Osteoblast (primary cell): ENCODE measurements at places on chromosomes 5 and 9. TPM values are rescaled to one million over a fixed set of nuclear protein-coding genes. Genes with fewer than 3 reads are reported as not detected.

DNA sequence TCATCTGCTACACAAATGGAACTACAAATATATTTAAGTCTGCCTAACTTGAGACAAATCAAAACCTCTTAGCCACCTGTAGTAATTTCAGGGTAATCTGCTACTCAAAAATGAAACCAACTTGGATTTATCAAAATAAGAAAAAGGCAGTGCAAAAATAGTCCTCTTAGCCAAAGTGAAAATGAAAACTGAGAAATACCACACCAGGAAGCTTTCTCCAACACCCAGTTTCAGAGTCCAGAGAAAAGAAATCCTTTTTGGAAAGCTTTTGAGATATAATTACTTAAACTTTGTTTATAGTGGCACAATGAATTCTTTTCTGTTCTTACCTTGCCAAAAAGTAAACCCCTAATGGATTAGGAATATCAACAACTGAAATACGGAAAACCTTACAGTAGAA is 990.4 kb downstream of the EFNA5 start:
- H3K27ac ChIP-seq = no peak overlapping the region
- no peak for DNase-seq
- H3K27me3 ChIP-seq = no peaks in the 10 kb centered on the region
- no peaks in the 10 kb centered on the region for H3K4me1 ChIP-seq
- H3K36me3 ChIP-seq = no peaks in the 10 kb centered on the region

PSD2 gene
- 0.29 and 0.36 TPM in 2 replicates for total RNA-seq

- H3K27ac ChIP-seq = no peak overlapping the region
- H3K4me3 ChIP-seq = no peak overlapping the region
- H3K27me3 ChIP-seq = no peaks in the 10 kb centered on the region
- H3K4me1 ChIP-seq = no peaks in the 10 kb centered on the region
- H3K36me3 ChIP-seq = no peaks in the 10 kb centered on the region
- no peak for DNase-seq
These were observed 56.7 kb upstream of the GCNT4 start for GRCh38 chr5:75108931-75109596.

DNA sequence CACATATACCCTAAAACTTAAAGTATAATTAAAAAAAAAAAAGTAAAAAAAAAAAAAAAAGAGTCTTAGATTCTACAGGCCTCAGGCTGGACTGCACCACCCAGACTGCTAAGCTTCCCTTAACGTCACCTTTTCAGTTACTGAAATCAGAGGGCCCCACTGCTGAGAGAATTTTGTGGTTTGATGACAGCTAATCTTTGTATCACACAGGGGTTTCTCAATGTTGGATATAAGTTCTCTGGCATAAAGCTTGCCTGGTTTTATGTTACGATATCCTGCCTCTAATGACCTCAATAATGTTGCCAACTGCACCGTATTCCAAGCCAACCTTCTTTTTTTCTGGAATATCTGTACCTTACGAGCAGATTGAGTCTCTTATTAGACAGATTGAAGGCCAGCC is 43.1 kb upstream of the C6 start:
- H3K4me1 ChIP-seq = no peaks in the 10 kb centered on the region
- no peak overlapping the region for H3K27ac ChIP-seq
- no peak for DNase-seq
- no peaks in the 10 kb centered on the region for H3K27me3 ChIP-seq
- H3K36me3 ChIP-seq = no peaks in the 10 kb centered on the region

DNA sequence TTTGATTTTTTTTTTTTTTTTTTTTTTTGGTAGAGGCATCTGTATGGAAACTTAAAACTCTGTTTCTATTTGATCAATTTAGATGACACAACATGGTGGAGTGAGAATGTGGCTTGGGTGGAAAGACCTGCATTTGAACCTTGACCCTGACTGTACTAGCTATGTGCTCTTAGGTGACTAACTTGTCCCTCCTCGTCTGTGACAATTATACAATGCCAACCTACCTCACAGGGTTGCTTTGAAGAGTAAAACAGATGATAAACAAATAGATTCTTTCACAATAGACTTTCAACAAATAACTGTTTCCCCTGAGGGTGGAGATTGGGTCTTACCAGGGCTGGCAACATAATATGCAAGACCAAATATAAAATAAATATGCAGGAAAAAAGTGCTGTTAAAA is 109.3 kb downstream of the CRB2 start:
- H3K27ac ChIP-seq = no peak overlapping the region
- H3K4me3 ChIP-seq = no peak overlapping the region
- H3K36me3 ChIP-seq = no peaks in the 10 kb centered on the region
- H3K27me3 ChIP-seq = no peaks in the 10 kb centered on the region
- DNase-seq = no peak

DNA sequence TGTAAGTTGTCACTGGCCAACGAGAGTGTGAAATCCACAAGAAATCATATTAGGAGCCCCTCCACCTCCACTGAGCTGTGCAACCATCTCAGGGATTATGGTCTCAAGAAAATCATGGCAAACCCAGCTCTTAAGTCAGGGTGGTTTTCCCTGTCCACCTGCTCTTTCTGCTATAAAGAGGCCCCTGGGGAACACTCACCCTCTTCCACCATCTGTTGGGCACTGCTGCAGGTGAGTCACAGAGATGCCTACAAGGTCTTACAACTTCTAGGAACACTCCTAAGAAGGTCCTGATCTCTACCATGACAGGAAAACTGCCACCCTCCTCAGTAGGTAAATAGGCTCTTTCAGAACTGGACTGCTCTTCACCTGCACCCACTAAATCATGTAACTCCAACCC is 61.8 kb downstream of the DRD1 start:
- no peaks in the 10 kb centered on the region for H3K27me3 ChIP-seq
- no peaks in the 10 kb centered on the region for H3K4me1 ChIP-seq
- no peaks in the 10 kb centered on the region for H3K36me3 ChIP-seq
- H3K4me3 ChIP-seq = no peak overlapping the region

TERT gene
- not detected in 2 replicates for total RNA-seq

- peaks cover 86% of the 10 kb centered on the region for H3K36me3 ChIP-seq
- no peak overlapping the region for H3K4me3 ChIP-seq
- no peaks in the 10 kb centered on the region for H3K27me3 ChIP-seq
- peaks cover 7% of the 10 kb centered on the region for H3K4me1 ChIP-seq
- no peak for DNase-seq
These were observed 6.0 kb downstream of the PMPCA start for GRCh38 chr9:136416427-136416826.

- H3K36me3 ChIP-seq = no peaks in the 10 kb centered on the region
- DNase-seq = no peak
- H3K4me1 ChIP-seq = no peaks in the 10 kb centered on the region
- H3K27ac ChIP-seq = no peak overlapping the region
- H3K4me3 ChIP-seq = no peak overlapping the region
These were observed 49.0 kb upstream of the FOXE1 start for GRCh38 chr9:97804059-97804365.

PAM gene
- total RNA-seq = 248 and 254 TPM in 2 replicates

DNA sequence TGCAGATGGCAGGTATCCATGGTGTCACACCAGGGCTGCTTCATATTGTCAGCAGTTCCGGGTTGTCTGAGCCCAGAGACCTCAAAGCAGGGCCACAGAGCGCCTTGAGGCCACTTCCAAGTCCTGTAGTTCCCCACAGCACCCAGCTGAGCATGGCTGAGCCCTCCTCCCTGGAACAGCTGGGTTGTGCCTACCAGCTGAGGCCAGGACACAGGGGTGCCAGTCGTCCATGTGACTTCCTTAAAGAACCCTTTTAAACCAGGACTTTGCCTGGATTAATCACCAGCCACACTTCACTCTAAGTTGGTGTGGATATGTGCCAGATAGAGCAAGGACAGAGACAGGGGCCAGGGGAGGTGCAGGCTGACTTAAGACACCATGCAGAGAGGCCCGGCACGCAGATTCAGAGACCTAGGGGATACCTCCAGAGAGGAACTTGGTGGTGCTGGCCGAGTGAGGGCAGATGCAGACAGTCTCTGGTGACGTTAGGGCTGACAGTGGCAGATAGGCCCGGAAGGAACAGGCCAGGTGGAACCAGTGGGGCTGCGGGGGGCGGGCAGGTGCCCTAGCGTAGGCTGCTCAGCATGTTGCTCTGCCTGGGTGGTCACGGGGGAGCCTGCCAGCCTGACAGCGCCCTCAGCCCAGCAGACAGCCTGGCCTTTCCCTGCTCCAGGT is 142.7 kb downstream of the CACNA1B start:
- peaks cover 21% of the 10 kb centered on the region for H3K27me3 ChIP-seq
- no peak overlapping the region for H3K4me3 ChIP-seq
- H3K4me1 ChIP-seq = no peaks in the 10 kb centered on the region
- no peak for DNase-seq
- H3K27ac ChIP-seq = no peak overlapping the region

- no peaks in the 10 kb centered on the region for H3K4me1 ChIP-seq
- no peak overlapping the region for H3K4me3 ChIP-seq
- H3K36me3 ChIP-seq = peaks cover 36% of the 10 kb centered on the region
- no peaks in the 10 kb centered on the region for H3K27me3 ChIP-seq
- DNase-seq = peak; percentile 68
These were observed 62.1 kb downstream of the KLF9 start for GRCh38 chr9:70352356-70352755.

DNA sequence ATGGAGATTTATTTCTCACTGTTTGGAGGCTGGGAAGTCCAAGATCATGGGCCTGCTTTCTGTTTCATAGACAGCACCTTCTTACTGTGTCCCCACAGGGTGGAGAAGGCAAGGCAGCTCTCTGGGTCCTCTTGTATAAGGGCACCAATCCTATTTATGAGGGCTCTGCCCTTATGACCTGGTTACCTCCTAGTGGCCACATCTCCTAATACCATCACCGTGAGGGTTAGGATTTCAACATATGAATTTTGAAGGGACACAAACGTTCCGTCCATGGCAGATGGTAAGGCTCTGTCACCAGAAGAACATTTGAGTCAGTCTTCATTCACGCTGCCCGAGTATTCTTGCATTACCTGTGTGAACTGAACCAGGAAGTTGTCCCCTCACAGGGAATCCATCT is 48.4 kb downstream of the ANKRD33B start:
- H3K4me3 ChIP-seq = no peak overlapping the region
- no peaks in the 10 kb centered on the region for H3K27me3 ChIP-seq
- H3K4me1 ChIP-seq = peaks cover 13% of the 10 kb centered on the region
- no peaks in the 10 kb centered on the region for H3K36me3 ChIP-seq
- no peak for DNase-seq

DNA sequence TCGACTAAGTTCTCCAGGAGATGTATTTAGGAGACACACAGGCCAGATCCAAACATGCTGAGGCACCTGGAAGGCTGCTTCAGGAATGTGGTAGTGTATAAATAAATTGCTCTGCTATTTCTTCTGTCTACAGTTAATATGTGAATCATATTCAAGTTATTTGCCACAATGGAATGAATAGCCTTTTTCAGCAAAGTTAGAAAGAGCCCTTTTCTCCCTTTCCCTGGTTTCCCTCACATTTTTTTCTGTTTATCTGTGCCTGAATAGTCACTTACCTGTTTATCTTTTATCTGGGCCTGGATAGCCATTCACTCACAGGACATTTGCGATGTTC is 44.1 kb upstream of the CLINT1 start:
- H3K36me3 ChIP-seq = no peaks in the 10 kb centered on the region
- H3K4me1 ChIP-seq = no peaks in the 10 kb centered on the region
- no peak overlapping the region for H3K27ac ChIP-seq
- DNase-seq = peak; percentile 49
- no peaks in the 10 kb centered on the region for H3K27me3 ChIP-seq

DNA sequence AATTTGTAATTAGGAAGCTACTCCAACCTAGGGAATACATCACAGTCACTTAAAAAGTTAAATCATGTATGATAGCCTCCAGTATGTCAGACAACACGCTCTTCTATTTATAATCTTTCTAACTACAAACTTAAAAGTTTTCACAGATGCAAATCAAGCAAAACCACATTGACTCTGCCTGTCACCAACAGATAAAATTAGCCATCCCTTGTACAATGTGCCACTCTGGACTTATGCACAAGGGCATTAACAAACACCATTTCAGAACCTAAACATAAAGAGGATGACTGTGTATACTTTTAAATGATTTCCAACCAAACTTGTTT is 14.7 kb downstream of the ERP44 start:
- no peak overlapping the region for H3K27ac ChIP-seq
- H3K4me1 ChIP-seq = peaks cover 13% of the 10 kb centered on the region
- no peaks in the 10 kb centered on the region for H3K36me3 ChIP-seq
- H3K27me3 ChIP-seq = peaks cover 22% of the 10 kb centered on the region
- no peak for DNase-seq

GRCh38 chr9:36136894-36137391 is 410 bp downstream of the GLIPR2 start:
- peaks cover 18% of the 10 kb centered on the region for H3K4me1 ChIP-seq
- no peaks in the 10 kb centered on the region for H3K36me3 ChIP-seq
- H3K27me3 ChIP-seq = no peaks in the 10 kb centered on the region
- H3K27ac ChIP-seq = peak overlapping the region; percentile 32
- DNase-seq = peak; percentile 84
- peak overlapping the region; percentile 80 for H3K4me3 ChIP-seq
